ENCODE measurements at places on chromosomes 2 and 18.

DNA sequence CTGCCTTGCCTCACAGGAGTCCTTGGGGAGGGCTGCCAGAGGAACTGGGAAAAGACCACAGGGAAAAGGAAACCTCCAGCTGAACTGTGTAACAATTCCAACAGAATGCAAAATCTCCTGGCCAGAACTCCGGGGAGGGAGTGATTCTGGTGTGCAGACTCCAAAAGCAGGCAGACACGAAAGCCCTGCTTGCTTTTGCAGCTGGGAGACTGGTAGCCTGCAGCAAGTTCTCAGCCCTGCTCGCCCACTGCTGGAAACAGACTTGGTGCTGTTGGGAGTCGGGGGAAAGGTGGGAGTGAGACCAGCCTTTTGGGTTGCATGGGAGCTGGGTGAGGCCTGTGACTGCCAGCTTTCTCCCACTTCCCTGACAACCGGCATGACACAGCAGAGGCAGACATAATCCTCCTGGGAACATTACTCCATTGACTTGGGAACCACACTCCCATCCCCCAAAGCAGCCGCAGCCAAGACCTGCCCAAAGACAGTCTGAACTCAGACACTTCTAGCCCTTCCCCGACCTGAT, 26.0 kb upstream of the NMI start:
- no peak for DNase-seq

- no peak for DNase-seq
Observed at GRCh38 chr2:173136067-173136466, 60.4 kb downstream of the MAP3K20 start.

- no peak for DNase-seq
Observed at GRCh38 chr2:169354244-169354643, 8.1 kb downstream of the LRP2 start.

DNA sequence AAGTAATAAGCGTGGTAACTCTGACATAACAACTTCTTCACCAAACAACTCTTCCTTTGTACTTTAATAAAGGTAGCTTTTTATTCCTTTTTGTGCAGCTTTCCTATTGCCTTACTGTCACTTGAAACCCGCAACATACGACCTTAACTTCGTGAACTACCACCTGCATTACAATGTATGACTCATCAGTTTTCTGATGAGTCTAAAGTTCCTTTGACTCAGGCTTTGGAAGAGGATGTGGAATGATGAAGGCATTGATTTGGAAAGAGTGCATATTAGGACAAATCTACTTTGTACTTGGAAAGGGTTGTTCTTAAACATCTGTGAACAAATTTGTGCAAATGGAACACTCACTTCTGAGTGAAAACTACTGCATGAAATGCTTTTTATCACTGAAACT, 1012.1 kb downstream of the TMEM182 start:
- no peak for DNase-seq

DNA sequence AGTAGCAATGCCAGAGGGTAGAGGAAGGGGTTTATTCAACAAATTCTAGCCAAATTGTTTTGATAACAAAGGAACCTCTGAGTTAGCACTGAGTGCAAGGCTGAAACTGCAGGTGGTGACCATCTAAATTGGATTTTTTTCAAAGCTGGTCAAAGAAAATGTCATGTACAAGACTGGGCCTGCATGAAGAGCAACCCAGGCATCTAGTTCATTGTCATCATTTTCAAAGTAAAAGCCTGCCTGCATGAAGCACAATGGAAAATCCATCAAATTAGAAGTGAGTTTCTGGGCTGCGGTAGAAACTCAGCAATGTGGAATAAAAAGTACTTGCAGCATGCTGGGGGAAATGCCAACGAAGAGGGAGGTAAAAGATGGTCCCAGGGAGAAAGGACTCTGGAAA, 80.8 kb upstream of the PPP1CB start:
- no peak for DNase-seq

DNA sequence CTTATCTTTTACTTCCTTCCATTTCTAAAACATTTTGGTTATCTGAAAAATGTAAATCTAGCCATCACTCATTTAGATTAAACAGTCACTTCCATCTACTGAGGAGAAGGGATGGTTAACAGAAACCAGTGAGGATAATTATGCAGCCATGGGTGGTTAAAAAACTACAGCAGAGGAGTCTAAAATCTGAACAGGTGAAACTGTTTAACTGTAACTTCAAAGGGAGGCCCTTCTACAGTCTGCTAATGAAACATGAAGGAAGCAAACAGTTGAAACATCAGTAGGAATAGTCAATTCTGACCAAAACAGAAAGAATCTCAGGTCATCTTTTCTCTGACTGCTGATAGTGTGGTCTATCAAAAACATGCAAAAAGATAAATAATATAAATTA, 71.0 kb downstream of the DTNB start:
- DNase-seq: no peak

- DNase-seq: no peak
Observed at GRCh38 chr2:96391153-96391827, 55.7 kb downstream of the NCAPH start.

DNA sequence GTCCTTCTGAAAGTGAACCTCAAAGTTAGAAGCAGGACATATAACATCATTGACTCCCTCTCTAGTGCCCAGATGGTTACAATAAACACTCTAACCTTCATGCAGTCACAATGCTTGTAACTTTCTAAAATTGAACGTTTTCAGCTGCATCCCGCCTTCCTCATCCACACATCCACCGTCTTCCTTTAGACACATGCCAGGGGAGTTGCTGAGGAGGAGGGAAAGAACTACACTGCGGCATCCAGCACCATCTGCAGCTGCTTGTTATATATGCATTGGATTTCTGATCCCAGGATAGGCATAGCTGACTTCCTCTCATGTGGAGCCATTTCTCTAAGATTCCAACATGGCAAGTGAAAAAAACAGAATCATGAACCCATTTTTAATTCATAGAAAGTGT, 96.8 kb downstream of the FBXO15 start:
- no peak for DNase-seq

DNA sequence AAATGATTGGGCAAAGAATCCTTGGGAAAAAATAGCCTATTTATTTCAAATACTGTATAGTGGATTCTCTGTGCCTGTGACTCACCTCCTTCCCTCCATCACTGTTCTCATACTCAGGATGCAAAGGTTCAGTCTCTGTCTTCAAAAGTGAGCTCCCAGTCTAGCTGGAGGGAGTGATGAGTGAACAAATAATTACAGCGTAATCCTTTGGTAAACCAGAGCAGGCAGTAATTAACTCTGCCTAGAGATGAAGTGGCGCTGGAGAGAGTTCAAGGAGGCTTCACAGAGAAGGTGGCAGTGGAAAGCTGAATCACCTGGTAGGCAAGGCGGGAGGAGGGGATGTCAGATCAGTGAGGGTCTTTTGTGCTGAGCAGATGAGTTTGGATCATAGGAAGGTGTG, 6.5 kb downstream of the DGUOK start:
- no peak for DNase-seq

DNA sequence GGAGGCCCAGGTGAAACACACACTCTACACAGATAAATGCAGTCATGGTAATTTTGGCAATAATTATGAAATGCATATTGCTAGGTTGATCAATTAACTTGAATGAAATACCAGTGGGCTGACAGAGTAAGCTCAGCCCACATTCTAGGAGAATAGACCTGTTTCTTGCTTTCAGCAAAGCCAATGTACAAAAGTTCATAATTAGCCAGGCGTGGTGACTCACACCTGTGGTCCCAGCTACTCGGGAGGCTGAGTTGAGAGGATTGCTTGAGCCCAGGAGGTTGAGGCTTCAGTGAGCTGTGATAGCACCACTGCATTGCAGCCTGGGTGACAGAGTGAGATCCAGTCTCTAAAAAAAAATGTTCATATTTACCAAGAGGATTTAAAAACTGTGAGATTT, 15.7 kb upstream of the MBP start:
- no peak for DNase-seq

- DNase-seq: no peak
Observed at GRCh38 chr2:174166261-174166660, 82.1 kb downstream of the OLA1 start.

- no peak for DNase-seq
Observed at GRCh38 chr2:124919296-124919695, 894.2 kb downstream of the CNTNAP5 start.

DNA sequence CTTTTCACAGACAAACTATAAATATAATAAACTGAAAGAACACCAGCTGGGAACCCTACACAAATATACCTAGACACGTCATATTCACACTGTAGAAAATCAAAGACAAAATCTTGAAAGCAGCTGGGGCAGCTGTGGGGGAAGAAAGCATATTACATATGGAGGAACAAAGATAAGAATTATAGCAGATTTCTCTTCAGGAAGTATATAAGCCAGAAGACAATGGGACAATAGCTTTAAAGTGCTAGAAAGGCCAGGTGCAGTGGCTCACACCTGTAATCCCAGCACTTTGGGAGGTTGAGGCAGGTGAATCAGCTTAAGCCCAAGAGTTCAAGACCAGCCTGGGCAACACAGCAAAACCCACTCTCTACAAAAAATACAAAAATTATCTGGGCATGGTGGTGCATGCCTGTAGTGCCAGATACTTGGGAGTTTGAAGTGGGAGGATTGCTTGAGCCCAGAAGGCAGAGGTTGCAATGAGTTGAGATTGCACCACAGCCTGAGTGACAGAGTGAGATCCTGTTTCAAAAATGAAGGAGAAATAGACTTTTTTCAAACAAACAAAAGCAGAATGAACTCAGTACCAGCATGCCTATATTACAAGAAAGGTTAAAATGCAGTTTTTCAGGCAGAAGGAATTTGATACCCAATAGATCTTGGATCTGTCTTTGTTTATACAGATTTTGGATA, 26.8 kb upstream of the ERCC3 start:
- DNase-seq: no peak

DNA sequence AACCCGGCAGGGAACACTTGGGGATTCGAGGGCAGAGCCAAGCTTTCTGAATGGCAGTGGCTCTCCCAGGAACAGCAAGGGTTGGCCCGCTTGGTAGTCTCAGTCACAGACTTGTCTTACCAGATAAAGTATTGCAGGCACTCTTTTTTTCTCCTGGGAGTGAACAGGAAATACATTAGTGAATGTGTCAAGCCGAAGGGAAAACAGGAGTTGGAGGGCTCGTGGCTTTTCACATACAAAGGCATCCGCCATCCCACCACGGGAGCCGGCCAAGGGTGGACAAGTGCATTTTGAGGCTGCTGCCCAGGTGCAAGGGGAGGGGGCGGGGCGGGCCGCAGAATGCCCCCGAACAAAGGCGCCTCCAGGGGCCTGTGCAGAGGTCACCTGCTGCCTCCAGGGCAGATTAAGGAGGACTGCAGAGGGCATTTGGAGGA, 163.3 kb upstream of the SIX3 start:
- DNase-seq: no peak

DNA sequence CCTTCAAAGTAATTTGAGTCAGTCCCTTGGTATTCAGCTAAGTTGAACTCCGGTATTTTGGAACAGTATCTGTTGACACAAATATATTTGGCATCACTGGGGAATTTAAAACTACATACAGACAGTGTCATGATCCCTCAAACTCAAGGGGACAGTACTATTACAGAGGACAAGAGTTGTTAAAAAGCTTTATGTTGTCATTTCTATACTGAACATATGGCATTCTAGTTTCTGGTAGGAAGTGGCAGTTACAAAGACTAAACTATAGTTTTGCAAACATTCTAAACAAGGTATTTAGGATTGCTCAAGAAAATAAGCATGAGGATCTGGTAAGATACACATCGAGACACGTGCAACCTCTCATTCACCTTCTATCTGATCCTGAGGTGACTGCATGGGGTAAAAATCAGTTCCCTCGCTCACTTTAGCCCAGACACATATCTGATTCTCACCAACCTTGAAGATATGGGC, 16.6 kb upstream of the CCNYL1 start:
- DNase-seq: no peak

- DNase-seq: no peak
Observed at GRCh38 chr2:33671198-33671597, 72.1 kb upstream of the FAM98A start.

DNA sequence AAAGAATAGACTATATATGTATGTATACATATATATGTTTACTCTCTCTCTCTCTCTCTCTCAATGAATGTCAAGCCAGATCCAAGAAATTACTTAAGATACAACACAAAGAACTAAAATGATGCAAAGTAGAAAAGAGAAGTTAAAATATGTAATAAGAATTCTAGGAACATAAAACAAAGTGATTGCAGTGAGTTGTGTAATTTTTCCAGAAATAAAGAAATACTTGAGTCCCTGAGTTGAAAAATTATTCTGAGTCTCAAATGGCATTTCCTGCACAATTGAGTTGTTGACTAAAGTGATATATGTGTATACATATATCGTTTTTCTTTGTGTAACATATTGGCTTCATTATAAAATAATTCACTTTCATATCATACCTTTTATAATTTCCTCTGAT, 262.4 kb downstream of the INSIG2 start:
- no peak for DNase-seq

DNA sequence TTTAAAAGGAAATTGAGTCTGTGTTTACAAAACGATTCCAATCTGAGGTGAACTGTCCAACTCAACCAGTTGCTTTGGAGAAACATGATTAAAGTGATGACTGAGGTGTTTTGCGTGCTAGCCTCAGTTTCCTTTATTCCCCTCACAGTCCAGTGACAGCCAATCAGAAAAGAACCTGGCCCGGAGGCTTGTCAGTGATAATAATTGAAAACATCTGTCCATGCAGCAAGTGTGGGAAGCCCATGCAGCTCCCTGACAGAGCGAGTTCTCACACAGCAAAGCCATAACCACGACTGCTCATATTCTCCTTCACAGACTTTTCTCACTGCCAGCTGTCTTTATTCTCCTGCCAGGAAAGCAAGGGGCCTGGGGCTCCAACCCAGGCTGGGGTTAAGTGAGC, 613.4 kb downstream of the ARHGAP15 start:
- no peak for DNase-seq

- DNase-seq: no peak
Observed at GRCh38 chr2:241568726-241569125, 10.2 kb downstream of the BOK start.

DNA sequence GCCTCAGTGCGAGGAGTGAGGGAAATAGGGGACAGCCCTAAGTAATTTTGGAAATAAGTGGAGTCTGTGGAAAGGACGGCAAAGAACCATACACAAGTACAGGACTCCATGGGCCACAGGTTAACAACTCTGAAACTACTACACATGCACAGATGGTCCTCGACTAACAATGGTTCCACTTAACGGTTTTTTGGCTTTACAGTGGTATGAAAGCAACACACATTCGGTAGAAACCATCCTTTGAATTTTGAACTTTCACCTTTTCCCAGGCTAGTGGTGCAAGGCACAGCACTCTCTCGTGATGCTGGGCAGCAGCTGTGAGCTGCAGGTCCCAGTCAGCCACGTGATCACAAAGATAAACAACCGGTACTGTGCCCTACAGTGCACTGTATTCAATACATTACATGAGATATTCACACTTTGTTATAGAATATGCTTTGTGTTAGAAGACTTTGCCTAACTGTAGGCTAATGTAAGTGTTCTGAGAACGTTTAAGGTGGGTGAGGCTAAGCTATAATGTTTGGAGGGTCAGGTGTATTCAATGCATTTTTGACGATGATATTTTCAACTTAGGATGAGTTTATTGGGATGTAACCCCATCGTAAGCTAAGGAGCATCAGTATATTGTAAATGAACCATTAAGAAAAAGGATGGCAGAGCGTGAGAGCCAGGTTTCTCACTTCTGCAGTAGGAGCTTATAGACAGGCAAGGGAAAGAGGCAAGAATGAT, 44.6 kb downstream of the TBC1D8 start:
- no peak for DNase-seq

All from T follicular helper cell (primary cell).